ENCODE measurements at places on chromosomes 2 and 18. TPM values are rescaled to one million over a fixed set of nuclear protein-coding genes. Genes with fewer than 3 reads are reported as not detected.

The DNAJC5G gene
- total RNA-seq: not detected

- no peak for DNase-seq
Observed at GRCh38 chr18:74897971-74898657, 300.4 kb downstream of the ZNF407 start.

The SEMA4F gene
- 5.5 TPM for total RNA-seq

- DNase-seq: no peak
Observed at GRCh38 chr2:3160751-3161330, 216.8 kb downstream of the EIPR1 start.

DNA sequence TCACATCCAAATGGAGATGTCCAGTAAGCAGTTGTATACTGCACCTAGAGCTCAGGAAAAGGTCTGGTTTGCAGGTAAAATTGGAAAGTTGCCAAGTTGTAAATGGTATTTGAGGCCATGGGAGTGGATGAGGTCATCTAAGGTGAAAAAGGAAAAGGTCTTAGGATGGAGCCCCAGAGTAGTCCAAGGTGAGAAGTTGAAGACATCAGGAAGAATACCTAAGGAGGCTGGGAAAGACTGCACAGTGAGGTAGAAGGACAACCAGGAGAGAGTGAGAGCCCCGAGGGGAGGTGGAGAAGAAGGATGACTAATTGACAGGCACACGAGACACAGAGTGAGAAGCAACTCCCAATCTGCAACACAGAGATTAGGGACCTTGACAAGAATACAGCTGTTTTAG lies 10.7 kb downstream of the DPP4 start:
- no peak for DNase-seq

The ANKRD44 gene
- 120 TPM for total RNA-seq

The MYO7B gene
- 0.30 TPM for total RNA-seq

The SKA1 gene
- total RNA-seq: 23.6 TPM

The SH2D6 gene
- total RNA-seq: 1.3 TPM

GRCh38 chr2:221495731-221496130 lies 76.4 kb downstream of the EPHA4 start:
- no peak for DNase-seq

The RAX gene
- 0.32 TPM for total RNA-seq

- DNase-seq: no peak
Observed at GRCh38 chr18:24161304-24161703, 22.4 kb downstream of the CABYR start.

The DPP4 gene
- total RNA-seq: 67.0 TPM

The CYS1 gene
- 0.78 TPM for total RNA-seq
